ENCODE measurements at places on chromosomes 6 and 20. TPM values are rescaled to one million over a fixed set of nuclear protein-coding genes. Genes with fewer than 3 reads are reported as not detected.

DNA sequence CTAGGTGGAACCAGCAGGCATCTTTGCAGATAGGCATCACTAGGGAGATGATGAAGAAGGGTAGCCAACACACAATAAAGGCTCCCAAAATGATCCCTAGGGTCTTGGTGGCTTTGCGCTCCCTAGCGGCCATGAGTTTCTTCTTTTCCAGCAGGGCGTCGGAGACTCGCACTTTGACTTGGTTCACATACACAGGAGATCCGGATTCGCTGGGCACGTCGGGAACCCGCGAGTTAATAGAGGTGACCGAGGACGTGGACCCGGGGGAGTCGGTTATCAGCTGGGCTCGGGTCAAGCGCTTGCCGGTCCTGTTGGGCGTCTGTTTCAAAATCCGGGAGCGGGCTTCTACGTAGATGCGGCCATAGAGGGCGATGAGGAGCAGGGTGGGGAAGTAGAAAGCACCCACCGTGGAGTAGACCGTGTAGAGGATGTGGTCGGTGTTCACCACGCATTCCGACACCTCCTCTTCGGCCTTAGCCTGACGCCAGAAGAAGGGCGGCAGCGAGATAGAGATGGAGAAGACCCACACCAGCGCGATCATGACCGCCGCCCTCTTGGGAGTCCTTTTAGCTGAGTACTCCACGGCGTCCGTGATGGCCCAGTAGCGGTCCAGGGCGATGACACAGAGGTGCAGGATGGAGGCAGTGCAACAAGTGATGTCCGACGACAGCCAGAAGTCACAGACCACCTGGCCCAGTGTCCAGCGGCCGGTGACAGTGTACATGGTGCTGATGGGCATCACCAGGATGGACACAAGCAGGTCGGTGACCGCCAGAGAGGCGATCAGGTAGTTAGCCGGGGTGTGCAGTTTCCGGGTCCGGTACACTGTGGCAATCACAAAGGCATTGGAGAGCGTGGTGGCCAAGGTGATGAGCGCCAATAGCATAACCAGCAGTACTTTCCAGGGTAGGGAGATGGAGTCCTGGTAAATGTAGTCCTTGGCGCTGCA is 658 bp downstream of the HTR1B start:
- DNase-seq: no peak

GRCh38 chr20:24756292-24757025 is 192.6 kb upstream of the CST7 start:
- DNase-seq: no peak

DNA sequence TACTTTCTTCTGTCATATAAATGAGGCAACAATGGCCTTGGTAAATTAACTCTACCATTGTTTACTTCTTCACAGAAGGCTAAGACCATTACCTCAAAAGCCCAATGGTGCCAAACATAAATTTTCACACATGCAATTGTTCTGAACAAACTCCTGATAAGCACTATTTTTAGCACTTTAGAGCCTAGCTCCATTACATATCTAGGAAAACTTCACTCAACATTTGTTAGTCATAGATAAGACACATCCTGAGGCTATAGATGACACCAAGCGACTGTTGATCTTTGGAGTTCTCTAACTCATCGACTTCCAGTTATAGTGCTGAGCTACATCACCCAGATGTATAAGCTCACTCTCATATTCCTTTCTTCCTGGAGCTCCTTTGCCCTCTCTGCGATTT is 245.9 kb downstream of the EYS start:
- no peak for DNase-seq

Gene PTK6
- 0.07 TPM for polyA plus RNA-seq

Gene TMC2
- polyA plus RNA-seq: not detected

GRCh38 chr6:105981002-105981887 is 104.9 kb upstream of the PRDM1 start:
- DNase-seq: no peak

- DNase-seq: peak; percentile 35
Measured at GRCh38 chr6:8556370-8557013, 121.1 kb upstream of the SLC35B3 start.

- no peak for DNase-seq
Measured at GRCh38 chr6:90677440-90677839, 90.6 kb upstream of the MAP3K7 start.

- DNase-seq: no peak
Measured at GRCh38 chr6:3423439-3424184, 33.2 kb downstream of the SLC22A23 start.

- DNase-seq: no peak
Measured at GRCh38 chr6:45365036-45365435, 12.7 kb downstream of the SUPT3H start.

DNA sequence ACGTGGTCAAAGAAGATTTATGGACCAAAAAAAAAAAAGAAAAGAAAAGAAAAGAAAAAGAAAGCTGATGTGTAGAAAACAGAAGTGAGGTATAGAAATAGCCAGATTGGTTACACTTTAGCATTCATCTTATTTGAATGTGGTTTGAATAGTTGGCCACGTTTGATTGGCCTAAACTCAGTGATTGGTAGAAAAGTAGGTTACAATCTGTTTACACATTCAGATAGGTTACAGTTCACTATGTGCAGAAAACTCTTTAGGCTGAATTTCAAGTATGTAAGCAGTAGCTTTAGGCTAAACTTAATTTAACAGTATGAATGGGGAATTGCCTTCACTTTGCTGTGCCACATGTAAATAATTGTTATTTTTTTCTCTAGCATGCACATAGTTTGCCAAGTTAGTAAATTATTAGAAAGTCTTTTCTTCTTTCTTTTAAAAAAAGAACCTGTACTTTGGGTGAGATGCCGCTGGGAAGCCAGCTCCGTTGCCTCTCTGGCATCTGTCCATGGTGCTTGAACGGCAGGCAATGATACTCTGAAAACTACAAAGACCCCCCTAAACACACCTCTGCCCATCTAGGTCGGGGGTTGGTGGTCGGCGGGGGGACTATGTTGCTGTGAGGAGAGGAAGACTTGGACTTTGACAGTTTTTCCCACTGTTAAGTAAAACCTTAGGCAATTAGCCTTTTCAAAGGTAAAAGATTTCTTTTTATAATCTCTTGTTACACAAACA is 173.0 kb downstream of the AIG1 start:
- no peak for DNase-seq

Gene PGC
- polyA plus RNA-seq: not detected

GRCh38 chr6:117976030-117976651 is 69.1 kb downstream of the SLC35F1 start:
- no peak for DNase-seq

Gene PROKR2
- not detected for polyA plus RNA-seq

DNA sequence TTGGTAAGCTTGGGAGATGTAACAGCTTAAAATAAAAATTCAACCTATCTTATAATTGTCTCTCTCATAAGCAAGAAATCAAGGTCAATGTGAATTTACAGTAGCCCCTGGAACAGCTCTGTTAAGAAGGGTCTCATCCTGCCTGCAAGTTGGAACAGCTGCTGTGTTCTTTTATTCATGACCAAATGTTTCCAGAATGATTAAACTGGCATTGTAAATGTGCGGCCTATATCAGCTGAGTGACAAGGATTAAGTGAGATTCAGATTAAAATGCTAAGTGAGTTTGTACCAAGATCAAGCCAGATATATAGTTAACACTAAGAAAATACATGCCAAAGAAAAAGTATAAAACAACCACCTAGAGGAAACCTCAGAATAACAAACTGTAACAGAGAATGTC is 45.3 kb upstream of the NRSN1 start:
- no peak for DNase-seq

Gene GSTA2
- polyA plus RNA-seq: not detected

DNA sequence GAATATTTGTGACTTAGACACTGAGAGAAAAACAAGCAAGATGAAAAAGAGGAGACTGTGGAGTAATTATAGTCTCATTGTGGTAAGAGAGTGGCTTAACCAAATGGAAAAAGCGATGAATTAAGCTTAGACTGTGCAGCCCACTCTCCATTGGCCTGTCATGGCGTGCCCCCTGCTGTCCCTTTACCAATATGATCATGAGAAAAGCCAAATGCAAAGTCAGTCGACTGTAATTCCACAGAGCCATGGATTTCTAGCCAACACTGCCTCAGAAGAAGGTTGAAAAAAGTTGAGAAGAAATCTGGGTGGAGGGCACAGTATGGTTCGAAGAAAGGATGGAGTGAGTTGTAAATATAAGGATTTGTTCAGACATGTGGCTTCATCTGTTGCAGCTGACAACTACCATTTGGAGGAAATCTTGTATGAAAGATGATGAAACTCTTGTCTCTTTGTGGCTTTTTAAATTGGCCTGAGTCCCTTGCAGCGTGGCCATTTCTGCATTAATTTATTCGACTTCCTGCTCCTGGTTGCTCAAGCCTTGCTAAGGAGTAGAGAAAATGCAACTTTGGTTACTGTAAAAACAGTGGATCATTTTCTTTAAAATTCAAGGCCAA is 251.4 kb downstream of the DOK5 start:
- no peak for DNase-seq

DNA sequence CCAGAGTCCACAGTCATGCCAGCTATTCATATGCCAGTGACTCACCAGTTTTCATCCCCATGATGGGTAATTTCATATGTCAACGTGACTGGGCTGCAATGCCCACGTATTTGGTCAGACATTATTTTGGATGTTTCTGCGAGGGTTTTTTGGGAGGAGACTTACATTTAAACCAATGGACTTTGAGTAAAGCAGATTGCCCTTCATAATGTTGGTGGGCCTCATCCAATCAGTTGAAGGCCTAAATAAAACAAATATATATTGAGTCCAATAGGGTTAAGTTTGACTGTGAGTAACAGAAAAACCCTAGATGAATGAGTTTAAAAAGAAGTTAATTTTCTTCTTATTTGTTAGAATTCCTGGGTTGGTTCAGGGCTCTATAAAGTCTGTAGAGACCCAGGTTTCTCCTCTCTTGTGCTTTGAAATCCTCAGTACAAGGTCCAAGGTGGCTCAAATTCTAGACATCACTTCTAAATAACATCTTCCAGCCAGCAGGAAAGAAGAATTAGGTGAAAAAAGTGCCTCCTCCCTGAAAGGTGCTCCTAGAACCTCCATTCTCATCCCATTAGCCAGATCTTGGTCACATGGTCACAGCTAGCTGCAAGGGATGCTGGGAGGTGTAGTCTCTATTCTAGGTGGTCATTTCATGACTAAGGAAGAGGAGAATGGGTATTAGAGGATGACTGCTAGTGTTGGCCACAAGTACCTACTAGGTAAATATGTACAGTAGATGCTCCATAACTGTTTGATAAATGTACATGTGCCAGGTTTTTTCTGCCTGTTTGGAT is 16.7 kb upstream of the NEDD9 start:
- no peak for DNase-seq

Gene TNNC2
- 0.81 TPM for polyA plus RNA-seq

Gene SRMS
- polyA plus RNA-seq: not detected

Gene ZKSCAN3
- polyA plus RNA-seq: 2.9 TPM

GRCh38 chr20:63475209-63475608 is 2.8 kb upstream of the KCNQ2 start:
- no peak for DNase-seq

Gene CENPQ
- 4.7 TPM for polyA plus RNA-seq

DNA sequence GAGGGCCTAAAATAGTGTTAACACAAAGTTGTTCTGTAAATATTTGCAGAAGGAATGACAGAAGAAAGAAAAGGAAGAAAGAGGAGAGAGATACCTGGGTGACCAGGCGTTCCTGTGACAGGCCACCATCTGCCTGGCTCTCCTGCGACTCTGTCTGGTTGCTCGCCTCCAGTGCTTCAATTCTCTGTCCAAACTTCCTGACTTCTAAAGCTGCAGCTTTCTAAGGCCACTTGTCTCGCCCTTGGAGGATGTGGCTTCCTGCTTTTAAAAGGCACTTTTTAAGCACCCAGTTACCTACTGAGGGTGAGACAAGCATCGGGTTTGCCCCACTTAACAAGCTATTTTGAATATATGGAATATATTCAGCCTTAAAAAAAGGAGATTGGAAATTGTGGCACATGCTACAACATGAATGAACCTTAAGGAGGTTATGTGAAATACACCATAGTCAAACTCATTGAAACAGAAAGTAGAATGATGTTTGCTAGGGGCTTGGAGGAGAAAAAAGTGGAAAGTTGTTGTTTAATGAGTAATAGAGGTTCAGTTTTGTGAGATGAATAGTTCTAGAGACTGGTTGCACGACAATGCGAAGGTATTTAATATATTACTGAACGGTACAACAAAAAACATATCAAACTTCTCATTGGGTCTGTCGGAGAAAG is 32.8 kb downstream of the VIP start:
- DNase-seq: no peak

DNA sequence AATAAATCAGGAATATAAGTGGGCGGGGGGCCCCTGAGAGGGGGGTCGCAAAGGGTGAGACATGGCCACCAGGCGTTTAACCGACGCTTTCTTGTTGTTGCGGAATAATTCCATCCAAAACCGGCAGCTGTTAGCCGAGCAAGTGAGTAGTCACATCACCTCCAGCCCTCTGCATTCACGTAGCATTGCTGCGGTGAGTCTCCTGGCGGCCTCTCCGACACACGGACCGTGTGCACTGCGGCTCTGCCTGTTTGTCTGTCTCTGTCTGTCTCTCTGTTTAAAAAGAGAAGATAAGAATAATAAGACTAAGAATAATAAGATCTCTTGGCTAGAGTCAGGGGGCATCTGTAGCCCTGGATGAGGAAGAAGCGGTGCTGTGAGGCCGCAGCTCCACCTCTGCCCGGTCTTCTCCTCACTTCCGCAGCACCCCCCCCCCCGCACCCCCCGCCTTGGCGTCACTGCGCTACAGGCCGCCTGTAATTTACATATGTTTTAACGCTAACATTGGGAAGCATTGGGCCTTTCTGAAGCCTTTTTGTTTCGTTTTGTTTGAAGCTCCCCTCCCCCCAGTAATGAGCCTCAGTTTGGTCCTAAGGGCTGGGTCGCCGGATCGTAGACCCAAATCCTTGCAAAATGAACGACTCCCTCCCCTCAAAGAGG is 993 bp downstream of the STX16 start:
- DNase-seq: no peak

Gene TUBB1
- polyA plus RNA-seq: not detected

DNA sequence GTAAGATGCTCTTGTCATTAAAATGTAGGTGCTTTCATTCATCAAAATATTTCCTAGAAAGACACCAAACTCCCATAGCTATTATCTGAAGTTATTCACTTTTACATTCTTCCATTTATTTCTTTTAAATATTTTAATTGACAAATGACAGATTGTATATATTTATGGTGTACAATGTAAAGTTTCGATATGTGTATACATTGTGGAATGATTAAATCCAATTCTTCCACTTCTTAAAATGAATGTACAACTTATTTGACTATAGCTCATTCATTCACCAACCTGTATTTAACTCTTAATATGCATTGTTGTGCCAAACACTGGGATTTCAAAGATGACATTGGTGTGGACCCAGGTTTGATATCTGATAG is 41.0 kb downstream of the CCN2 start:
- DNase-seq: no peak

Gene PDYN
- not detected for polyA plus RNA-seq

GRCh38 chr6:100704961-100705360 is 176.2 kb downstream of the ASCC3 start:
- DNase-seq: no peak

Gene B3GAT2
- polyA plus RNA-seq: 0.02 TPM

Gene TMEM217
- polyA plus RNA-seq: 3.1 TPM

Gene LAMA4
- polyA plus RNA-seq: 268 TPM

Gene PACRG
- 0.20 TPM for polyA plus RNA-seq

GRCh38 chr6:105874835-105875626 is 211.1 kb upstream of the PRDM1 start:
- DNase-seq: no peak

- DNase-seq: no peak
Measured at GRCh38 chr20:3934624-3935023, 45.4 kb downstream of the PANK2 start.

All from BJ (cell line).